Islet precursor cell (in vitro differentiated cells): ENCODE measurements at places on chromosomes 3 and 15.

- no peak for DNase-seq
Measured at GRCh38 chr3:154979331-154979730, 100.8 kb upstream of the MME start.

DNA sequence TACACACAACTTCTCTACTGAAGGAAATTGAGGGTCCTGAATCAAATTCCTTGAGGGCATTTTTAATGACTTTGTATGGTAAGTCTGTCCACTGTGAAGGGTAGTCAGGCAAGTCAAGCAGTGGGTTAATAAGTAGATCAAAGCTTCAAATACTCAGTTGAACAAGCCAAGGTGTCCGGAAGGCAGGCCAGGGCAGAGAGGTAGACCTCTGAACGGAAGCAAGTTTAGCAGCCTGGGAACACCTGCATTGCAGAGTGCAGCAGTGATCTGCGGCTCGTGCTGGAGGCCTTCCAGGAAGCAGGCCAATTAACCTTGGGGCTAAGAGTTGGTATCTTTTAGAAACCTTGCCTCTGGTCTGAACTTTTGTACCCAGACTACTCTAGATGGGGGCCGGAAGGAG is 143.8 kb downstream of the LRTM1 start:
- peak; percentile 68 for DNase-seq

DNA sequence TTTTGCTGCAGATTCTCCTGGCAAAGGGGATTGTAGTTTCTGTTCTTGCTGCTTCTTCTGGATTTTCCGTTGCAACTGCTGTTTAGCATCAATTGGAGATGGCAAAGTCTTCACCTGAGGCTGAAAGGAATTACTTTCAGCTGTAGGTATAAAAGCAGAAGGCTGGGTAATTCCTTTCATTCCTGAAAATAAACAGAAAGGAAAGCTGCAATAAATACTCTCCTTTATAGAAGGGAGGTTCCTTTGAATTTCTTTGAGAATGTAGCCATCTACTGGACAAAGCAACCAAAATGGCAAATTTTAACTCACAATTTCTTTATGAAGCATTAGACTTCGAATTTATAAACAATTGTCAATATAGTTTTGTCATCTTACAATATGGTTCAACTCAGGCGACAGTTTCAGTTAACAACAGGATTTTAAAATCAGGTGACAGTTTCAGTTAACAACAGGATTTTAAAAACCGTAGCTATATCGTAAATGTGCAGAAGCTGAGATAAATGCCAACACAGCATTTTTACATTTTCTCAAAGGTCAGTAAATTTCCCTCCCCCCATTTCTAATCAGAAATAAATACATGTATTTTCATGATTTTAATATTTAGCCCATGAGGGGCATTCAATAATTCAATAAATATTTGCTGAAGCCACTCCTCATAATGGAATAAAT is 104.9 kb upstream of the NEDD4 start:
- no peak for DNase-seq

- no peak for DNase-seq
Measured at GRCh38 chr3:60759439-60759838, 491.8 kb downstream of the FHIT start.

DNA sequence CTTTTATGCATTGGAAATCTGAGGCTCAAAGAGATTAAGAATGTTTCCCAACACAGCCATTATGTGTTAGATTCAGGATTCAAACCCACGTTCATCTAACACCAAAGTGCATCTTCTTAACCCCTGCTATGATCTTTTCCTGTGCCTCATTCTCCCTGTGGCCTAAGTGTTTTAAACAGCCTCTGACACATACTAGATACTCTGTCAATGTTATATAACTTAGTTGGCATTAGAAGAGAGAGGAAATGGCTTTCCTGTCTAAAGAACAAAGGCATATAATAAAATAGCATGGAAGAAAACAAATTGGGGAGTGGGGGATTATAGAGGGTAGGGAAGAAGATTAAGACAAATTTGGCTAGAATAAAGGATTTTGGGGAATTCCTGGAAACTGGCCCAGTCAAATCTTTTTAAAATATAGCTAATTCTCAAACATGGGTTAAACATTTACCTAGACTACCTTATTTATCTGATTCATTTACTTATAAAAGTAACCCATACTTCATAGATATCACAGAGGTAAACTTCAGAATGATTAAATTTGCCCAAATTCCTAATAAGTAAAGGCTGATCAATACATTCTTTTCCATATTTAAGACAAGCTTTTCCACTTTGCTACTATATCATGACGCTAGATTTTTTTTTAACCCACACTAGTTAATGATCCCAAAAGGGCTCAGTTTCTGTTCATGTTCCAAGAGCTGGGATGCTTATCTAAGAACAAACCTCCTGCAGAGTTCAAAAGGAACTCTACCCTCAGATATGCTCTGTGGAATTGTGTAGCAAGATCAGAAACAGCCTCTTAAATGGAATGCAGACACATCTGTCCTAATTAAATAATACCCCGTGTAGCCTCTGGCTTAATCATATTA is 122.9 kb upstream of the PTPRG start:
- no peak for DNase-seq

- DNase-seq: peak; percentile 99
Measured at GRCh38 chr3:64238971-64239667, 13.9 kb upstream of the PRICKLE2 start.

GRCh38 chr3:141414800-141415462 is 46.6 kb downstream of the ZBTB38 start:
- DNase-seq: no peak

- no peak for DNase-seq
Measured at GRCh38 chr15:95816591-95816990, 513.9 kb upstream of the NR2F2 start.

DNA sequence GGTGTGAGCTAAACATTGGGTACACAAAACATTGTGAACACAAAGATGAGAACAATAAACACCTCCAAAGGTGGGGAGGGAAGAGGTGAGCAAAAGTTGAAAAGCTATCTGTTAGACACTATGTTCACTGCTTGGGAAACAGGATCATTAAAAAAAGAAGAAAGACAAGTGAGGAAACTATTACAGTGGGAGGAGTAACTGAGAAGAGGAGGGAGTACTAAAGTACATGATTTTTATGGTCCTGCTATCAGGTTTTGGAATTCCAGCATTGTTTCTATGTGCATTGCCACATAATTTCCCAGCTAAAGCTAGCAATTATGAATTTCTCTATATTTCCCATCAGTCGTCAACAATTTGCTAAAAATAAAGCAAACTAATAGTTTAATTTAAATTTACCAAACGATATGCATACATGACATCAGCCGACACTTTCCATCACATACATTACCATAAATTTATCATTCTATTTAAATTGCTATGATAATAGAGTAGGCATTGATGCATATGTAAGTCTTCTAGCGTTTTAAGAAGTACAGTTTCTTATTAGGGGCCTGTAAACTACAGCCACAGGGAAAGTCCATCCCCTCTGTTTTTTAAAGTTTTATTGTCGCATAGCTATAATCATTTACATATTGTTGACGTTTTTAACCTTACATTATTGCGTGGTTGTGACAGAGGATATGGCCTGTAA is 221.8 kb downstream of the CHL1 start:
- no peak for DNase-seq

DNA sequence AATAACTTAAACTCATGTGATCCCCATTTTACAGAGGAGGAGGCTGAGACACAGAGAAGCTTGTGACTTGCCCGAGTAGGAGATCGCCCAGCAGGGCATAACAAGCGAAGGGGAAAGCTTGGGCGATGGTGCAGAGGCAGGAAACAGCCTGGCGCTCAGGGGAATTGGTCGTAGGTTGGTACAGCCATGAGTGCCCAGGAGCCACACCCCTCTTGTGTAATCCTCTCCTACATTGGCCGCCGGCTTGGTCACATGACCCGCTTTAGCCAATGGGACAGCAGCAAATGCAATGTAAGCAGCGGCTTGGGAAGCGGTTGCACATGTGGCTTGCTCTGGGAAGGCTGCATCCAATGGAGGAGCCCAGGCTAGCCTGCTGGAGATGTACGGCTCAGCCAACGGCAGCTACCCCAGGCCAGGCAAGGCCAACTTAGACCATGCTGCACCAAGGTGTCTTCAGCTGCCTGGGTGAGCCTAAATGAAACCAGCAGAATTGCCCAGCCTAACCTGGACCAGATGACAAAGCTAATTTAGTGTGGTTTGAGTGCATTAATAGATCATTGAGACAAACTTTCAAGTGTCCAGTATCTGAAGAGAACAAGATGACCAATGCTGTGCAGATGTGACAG is 50.3 kb upstream of the SLC6A6 start:
- DNase-seq: no peak

GRCh38 chr3:146431240-146431639 is 38.1 kb downstream of the PLSCR2 start:
- no peak for DNase-seq

GRCh38 chr15:65130941-65131340 is 2.7 kb downstream of the PDCD7 start:
- DNase-seq: no peak

DNA sequence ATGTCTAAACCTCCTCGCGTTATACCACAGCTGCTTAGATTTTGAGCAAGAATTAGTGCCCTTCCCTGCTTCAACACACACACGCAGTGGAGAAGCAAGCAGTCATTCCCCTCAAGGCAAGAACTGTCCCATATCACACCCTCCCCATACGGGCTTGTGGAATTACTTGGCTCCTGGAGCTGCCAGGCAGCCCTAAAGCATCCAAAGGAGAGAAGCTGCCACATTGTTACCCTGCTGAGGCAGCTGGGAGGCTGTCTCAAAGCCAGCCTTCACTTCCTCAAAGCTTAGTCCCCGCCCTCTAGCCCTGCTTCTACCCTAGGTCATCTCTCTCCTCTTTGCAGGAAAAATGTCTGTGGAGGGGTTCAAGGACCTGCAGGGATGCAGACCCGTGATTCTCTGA is 153.4 kb downstream of the RORA start:
- DNase-seq: no peak

DNA sequence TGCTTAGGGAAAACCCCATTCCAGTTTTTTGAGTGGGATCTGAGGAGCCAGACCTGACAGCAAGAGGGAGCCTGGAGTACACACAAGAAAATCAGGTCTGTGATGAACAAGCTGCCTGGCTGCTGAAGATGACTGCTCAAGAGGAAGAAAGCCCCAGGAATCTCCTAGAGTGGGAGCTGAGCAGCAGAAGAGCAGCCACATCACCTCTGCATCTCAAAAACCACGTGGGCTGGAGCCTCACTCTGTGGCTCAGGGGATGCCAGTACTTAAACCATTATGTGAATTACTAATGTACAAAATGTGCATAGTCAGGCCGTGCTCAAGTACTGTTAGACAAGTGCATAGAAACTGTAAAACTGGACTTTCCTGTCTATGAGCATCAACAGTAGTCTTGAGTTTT is 52.4 kb downstream of the SLC9A9 start:
- DNase-seq: no peak

- no peak for DNase-seq
Measured at GRCh38 chr3:33088691-33089090, 8.3 kb downstream of the GLB1 start.

DNA sequence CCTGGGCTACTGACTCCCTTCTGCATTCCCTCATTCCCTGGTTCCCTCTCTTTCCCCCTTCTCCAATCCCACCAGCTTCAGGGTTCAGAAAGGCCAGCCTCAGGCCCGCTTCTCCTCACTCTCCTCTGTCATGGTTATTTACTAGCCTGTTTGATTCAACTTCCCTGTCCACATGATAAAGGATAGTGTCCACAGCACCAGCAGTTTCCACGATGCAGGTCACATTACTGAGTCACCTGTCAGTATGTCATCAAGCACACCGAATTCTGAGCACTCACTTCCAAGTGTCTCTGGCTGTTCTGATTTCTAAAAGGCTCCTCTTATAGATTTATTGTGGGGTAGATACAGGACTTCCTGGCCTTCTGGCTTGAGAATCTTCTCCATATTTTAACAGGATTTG is 96.6 kb upstream of the CTNNB1 start:
- DNase-seq: no peak

DNA sequence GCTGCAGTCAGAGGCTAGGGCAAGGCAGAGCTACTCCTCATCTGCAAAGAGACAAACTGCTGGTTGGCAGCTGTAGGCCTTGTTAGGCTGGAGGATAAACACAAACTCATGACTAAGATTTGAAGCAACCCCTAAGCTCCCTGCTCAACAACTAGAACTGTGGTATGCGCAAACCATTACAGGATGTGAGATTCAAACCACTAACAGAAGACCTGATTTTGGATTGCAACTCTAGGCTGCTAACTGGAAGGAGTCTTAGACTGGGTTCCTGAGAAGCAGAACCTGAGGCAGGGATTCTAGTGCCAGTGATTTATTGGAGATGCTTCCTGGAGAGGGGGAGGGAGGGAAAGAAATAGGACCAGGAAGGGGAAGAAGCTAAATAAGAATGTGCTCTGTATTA is 22.5 kb downstream of the CCR4 start:
- DNase-seq: peak; percentile 49

- DNase-seq: no peak
Measured at GRCh38 chr15:59830873-59831272, 141.8 kb upstream of the BNIP2 start.

- DNase-seq: no peak
Measured at GRCh38 chr3:136860541-136860940, 1.5 kb upstream of the NCK1 start.

GRCh38 chr3:101966226-101966625 is 116.9 kb downstream of the NFKBIZ start:
- DNase-seq: no peak

DNA sequence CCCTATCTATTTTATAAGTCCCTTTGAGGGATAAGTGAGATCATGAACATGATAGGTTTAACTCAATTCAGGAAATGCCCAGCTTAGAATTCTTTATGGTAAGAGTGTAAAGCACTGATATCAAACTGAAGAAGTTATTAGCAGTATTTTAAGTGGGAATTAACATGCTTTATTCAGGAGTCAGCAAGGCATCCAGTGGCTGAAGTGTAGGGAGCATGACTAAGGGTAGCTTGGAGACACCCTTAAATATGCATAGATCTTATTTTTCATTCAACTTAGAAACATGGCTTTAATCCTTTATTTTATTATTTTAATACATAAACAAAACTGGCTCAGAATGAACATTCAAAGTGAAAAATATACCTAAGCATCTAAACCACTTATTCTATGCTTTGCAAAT is 158.3 kb upstream of the LPP start:
- no peak for DNase-seq

DNA sequence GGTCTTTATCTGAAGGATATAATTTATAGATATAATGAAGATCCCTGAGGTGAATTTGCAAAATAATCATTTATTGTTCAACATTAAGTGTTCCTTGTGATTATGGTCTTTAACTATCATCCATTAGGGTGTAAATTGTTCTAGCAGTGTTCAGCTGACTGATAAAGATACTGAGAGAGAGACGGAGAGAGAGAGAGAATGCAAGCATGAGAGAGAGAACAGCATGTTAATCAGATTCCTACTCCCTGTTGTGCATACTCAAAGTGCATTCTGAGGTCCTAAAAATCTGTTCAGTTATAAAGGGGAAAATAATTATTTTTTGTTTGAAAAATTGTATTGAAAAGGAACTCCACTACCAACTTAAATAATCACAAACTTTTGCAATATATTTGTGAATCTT is 271.0 kb upstream of the CBLB start:
- DNase-seq: no peak
